Stimulated activated CD4-positive, alpha-beta T cell treated with anti-CD3 and anti-CD28 coated beads, Interleukin-12 subunit alpha, Interleukin-12 subunit beta, amount 100 ng/mL, for 24 hours (primary cell): ENCODE measurements at places on chromosomes 5 and 9.

DNA sequence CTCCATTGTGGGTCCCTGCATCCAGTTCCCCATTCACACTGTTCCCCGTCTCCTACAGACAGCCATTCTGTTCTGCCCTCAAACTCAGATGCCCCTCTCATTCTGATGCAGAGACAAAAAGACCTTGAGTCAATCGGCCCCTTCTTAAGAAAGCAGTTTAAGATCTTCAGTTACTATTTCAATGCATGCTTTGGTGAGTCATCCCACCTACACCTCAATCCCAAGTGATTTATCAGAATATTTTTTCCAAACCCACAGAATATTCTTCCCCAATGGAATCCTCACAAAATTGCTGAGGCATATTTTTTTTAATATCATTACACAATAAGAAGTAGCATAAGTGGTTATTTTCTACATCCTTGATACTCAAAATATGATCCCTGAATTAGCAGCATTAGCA, 92.4 kb upstream of the SLC1A1 start:
- no peak for DNase-seq

- no peak for DNase-seq
Measured at GRCh38 chr5:165420493-165420892, 1915.1 kb downstream of the MAT2B start.

GRCh38 chr9:33172256-33173238, 5.4 kb upstream of the B4GALT1 start:
- no peak for DNase-seq

DNA sequence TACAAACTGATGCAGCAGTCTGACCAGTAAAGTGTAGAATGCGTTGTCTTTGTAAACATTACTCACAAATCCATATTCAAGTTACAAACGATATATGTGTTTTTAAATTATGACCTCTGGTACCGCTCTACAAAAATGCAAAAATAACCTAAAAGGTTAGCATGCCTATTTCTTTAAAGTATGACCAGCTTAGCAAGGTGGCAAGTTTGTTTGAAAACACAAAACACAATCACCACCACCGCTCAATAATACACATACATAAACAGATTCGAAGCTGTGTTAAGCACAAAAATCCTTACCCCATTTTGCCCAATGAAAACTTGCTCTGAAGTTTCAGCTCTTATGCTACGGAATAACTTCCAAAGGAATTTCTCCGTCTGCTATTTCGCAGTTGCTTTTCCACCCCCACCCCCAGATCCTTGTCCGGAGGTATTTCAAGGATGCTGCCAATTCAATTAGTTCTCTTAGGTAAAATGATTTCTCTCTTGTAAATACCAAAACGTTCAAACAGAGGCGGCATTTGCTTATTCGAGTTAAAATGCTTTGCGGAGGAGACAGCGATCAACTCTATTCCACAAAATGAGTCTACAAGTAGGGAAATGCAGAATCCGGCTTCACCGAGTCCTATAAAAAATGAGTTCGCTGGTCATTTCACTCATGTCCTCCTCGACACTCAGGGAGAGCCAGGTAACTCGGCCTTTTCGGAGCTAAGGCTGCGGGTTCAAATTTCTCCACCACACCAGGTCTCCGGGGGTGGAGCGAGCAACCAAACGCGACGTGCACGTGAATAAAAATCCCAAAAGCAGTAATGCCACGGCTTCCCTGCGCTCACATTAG, 1.2 kb downstream of the HOMER1 start:
- DNase-seq: no peak
